Stimulated activated CD4-positive, alpha-beta T cell treated with anti-CD3 and anti-CD28 coated beads, Interleukin-15, amount 100 ng/mL, for 24 hours (primary cell): ENCODE measurements at places on chromosomes 1 and 21.

DNA sequence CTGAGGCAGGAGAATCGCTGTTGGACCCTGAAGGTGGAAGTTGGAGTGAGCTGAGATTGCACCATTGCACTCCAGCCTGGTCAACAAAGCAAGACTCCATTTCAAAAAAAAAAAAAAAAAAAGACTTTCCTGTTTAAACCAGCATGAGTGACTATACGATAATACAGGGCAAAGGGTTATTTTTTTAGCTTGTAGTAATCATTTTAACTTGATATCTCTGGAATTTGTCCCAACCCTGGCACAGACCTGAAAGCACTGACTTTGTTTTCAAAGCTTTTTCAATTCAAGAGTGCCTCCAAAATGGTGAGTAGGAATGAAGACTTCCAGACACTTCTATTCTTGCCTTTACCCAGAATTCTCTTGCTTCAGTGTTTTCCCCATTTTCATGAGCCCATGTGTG, 4.4 kb upstream of the TMCO2 start:
- DNase-seq = no peak

DNA sequence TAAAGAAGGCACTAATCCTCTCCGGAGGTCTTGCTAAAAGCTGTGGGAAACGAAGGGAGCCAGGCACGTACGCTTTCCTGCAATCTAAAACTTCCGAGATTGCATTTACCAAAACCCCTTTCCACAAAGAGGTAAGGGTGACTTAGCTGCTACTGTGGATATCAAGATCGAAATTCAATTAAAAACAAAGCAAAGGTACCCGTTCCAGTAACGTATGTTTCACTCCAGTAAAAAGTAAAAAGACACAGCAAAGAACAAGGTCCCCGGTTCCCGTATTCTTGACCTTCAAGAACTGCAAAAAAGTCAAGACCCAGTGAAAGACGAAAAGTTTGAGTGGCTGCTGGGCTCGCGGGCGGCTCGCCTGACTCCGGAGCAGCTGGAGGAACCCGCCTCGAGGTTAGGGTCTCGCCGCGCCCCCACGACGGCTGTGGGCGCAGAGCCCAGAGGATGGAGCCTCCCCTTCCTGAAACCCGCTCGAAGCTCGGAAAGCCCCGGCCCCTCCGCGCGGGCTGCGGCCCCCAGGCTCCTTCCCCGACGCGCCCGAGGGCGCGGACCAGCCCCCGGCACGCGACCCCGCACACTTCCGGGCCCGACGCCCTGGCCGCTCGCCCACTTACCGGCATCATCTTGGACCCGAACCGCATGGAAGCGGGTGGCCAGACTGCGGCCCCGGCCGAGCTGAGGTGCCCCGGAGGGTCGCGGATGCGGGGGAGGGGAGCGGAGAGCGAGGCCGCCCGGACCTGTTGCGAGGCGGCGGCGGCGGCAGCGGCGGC, 524 bp downstream of the TP53BP2 start:
- peak; percentile 59 for DNase-seq

GRCh38 chr1:191671236-191671635, 487.0 kb upstream of the RGS18 start:
- DNase-seq = no peak

- DNase-seq = no peak
Measured at GRCh38 chr1:155867766-155868165, 8.4 kb downstream of the SYT11 start.
